Inflammatory macrophage (primary cell): ENCODE measurements at places on chromosomes 5 and 9.
A peak's percentile ranks its signal among the peaks of the same experiment; 100 is the strongest.

GRCh38 chr5:157286761-157287211 is 20.9 kb downstream of the CYFIP2 start:
- no peak for DNase-seq

GRCh38 chr9:70983723-70984295 is 137.6 kb downstream of the TRPM3 start:
- no peak for DNase-seq

DNA sequence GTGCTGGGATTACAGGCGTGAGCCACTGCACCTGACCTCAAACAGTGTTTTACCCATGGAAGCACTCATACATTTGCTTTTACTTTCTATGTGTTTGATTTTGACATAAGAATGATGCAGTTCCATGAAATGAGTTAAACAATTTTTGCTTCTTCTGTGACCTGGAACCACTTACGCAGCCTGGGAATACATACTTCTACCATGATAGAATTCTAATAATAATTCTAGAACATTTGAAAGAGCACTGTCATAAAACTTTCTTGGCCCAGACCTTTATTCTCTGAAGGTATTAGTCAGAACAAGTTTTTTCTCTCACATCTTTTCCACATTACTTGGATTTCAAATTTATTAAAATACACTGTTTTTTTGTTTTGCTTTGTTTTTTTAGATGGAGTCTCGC is 25.3 kb upstream of the COL5A1 start:
- no peak for DNase-seq

- DNase-seq = peak; percentile 79
Measured at GRCh38 chr5:1516615-1517601, 6.9 kb downstream of the LPCAT1 start.

GRCh38 chr9:97548819-97549540 is 47.5 kb downstream of the TMOD1 start:
- no peak for DNase-seq

- DNase-seq = no peak
Measured at GRCh38 chr9:123814496-123814895, 115.4 kb downstream of the DENND1A start.

GRCh38 chr5:145718956-145719355 is 116.2 kb downstream of the PRELID2 start:
- no peak for DNase-seq

DNA sequence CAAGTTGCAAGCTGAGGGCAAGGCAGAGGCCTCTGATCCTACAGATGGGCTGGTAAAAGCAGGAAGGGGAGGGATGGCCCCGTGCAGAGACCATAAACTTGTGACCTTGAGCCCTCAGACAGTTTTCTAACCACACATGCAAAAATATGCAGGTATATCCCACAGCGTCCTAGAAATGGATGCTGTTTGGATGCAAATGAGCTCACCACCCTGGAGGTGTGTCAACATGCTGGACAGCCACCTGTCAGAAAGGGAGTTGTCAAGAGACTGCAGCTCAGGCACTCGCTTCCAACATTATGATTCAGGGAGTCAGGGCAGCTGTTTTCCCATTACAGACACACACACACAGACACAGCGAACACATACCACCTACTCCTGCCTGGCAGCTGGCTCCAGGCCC is 97.3 kb upstream of the PANK3 start:
- no peak for DNase-seq

- DNase-seq = no peak
Measured at GRCh38 chr5:35823347-35824098, 33.2 kb upstream of the IL7R start.

- no peak for DNase-seq
Measured at GRCh38 chr9:132020820-132021510, 58.7 kb downstream of the MED27 start.

- DNase-seq = no peak
Measured at GRCh38 chr9:124180557-124180956, 77.2 kb upstream of the NEK6 start.

- DNase-seq = no peak
Measured at GRCh38 chr5:13664377-13664776, 280.1 kb downstream of the DNAH5 start.

GRCh38 chr5:71719063-71719964 is at the start of gene CARTPT:
Gene CARTPT, plus strand, starts transcription at chr5:71719275. Its CDS starts 19 bp downstream, at chr5:71719294.
- no peak for DNase-seq

DNA sequence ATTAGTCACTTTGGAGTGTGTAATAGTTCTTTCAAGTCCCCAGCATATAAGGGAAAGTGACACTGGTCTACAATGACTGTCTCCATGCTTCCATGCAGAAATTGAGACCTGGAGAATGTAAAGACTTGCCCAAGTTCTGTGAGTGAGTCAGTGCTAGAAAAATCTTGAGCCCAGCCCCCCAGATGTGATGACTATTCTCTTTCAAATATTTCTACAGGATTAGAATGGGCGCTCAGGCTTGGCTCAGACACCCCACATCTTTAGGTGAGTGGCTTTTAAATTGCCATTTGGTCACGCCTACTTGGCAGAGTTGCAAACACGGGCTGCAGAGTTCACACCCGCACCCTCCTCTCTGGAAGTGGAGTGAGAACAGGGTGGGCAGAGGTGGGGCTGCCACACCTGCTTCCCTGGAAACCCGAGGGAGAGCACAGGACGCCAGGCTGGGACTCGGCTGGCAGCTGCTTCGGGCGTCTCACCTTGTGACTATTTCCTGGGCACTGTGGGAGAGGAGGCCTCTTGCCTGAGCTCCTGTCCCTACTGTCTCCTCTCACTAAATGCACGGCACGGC is 37.6 kb downstream of the ROPN1L start:
- DNase-seq = no peak

DNA sequence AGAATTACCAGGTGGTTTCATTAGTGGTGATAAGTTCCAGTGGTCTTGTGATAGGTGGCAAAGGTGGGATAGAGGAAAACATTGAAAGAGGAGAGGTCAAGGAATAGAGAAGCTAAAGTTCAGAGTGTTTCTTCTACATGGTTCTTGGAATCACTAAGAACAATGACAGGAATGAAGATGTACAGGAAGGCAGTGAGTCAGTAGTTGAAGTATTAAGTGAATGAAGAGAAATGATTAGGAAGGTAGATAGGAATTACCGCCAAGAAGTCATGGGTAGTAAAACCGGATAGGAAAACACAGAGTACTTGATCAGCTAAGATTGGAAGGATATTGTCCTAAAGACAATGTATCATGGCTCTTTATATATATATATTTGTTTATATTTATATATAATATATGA is 37.9 kb upstream of the RASA1 start:
- no peak for DNase-seq

- DNase-seq = peak; percentile 41
Measured at GRCh38 chr5:173968154-173968797, 20.7 kb upstream of the C5orf47 start.

DNA sequence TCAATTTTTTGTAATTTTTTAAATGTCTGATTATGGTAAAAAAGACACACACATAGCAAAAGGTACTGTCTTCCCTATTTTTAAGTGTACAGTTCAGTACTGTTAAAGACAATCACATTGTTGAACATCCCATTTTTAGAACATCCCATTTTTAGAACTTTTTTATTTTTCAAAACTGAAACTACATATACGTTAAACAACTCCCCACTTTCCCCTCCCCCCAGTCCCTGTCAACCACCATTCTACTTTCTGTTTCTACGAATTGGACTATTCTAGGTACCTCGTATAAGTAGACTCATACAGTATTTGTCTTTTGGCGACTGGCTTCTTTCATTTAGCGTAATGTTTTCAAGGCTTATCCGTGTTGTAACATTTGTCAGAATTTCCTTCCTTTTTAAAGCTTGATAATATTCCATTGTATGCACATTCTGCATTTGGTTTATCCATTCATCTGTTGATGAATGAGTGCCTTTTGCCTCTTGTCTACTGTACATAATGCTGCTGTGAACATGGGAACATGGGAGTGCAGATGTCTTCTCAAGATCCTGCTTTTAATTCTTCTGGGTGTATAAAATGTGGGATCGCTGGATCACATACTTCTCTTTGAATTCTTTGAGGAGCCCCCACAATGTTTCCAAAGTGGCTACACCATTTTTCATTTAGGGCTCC is 154.0 kb downstream of the PIK3R1 start:
- peak; percentile 17 for DNase-seq

- DNase-seq = no peak
Measured at GRCh38 chr5:141657404-141657803, 6.2 kb upstream of the FCHSD1 start.

DNA sequence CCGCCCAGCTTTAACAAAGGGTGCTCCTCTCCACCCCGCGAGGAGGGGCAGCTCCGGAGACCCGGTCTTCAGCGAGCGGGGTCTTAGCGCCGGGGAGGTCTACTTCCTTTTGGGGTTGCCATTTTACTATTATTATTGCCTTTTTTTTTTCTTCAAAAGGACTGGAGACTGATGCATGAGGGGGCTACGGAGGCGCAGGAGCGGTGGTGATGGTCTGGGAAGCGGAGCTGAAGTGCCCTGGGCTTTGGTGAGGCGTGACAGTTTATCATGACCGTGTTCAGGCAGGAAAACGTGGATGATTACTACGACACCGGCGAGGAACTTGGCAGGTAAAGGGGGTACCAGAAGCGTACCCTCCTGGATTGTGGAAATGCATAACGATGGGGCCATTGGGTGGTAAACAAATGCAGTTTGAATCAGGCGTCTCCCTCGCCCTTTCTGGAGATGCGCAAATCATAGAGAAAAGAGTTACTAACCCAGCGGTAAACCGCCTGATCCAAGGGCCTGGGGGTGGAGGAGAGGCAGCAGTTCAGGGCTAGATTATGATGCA is 1.2 kb downstream of the DAPK1 start:
- peak; percentile 43 for DNase-seq

- DNase-seq = no peak
Measured at GRCh38 chr9:2216591-2216990, 201.4 kb downstream of the SMARCA2 start.

DNA sequence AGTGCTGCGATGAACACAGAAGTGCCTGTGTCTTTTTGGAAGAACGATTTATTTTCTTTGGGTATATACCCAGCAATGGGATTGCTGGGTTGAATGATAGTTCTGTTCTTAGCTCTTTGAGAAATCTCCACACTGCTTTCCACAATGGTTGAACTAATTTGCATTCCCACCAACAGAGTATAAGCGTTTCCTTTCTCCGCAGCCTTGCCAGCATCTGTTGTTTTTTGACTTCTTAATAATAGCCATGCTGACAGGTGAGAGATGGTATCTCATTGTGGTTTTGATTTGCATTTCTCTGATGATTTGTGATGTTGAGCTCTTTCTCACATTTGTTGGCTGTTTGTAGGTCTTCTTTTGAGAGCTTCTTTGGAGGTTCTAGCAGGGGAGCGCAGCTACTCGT is 134.6 kb downstream of the TENT4A start:
- DNase-seq = no peak

- no peak for DNase-seq
Measured at GRCh38 chr5:76278261-76278789, 124.8 kb upstream of the IQGAP2 start.

- peak; percentile 31 for DNase-seq
Measured at GRCh38 chr5:173581408-173582215, 34.8 kb downstream of the BOD1 start.

DNA sequence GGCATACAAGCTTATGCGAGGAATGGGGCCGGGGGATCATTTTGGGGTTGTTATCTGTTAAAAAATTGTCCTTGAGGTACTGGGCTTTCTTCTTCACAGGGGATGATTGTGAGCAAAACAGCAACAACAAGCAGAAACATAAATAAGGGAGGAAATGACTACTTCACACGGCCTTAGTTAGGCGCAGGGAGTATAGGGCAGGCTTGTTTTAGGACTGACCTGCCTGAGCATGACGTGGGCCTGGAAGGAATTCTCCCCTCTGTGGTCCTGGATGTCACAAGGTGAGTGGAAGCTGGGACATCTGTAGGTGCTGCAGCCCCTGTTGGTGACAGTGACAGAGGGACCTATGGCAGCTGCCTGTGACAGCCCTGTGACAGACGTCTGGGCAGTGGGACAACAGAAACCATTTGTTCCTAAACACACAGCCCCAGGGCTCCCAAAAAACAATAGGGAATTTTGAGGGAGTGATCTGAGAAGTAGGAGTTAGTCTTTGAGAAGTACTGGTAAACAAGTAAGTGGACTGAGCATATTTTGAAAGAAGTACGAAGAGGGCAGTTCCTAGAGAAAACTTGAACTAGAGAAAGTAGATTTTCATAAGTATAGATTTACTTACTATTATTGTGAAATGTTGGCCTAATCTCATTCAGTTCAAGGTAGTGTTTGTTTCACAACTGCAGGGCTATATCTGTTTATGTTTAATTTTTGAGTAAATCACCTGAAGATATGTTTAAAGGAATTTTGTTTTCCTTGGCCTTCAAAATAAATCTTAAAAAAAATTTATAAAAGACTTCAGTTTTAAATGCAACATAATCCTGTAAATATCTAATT is 113.1 kb downstream of the KDM4C start:
- no peak for DNase-seq

DNA sequence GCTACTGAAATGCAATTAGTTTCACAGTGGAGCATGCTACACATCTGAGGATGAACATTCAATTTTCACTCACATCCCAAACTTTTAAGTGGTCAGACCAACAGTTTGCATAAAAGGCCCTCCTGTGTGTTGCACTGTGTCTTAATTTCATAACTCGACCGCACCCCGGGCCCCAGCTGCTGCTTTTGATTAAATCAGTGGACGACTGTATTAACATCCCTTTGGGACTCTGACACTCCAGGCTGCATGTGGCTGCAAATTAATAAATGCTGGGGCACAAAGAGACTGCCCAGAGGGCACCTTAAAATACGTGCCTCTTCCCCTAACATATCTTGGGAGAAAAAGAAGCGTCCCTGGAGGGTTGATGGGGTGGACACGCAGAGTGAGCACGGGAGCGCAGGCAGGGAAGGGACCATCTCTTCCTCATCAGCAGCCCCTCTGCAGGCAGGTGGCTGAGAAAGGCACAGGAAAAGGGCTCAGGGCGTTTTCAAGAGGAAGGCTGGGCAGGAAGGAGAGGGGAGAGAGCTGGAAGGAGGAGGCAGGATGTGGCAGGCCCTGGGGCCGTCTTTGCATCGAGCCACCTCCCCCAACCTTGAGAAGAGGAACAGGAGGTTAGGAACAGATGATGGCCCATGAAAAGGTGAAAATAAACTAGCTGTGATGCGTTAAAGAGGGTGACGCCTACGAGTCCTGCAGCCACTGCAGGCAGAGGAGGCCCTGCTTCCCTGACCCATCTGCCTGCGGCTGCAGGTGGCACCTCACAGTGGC is 18.6 kb downstream of the MED10 start:
- DNase-seq = no peak

- peak; percentile 50 for DNase-seq
Measured at GRCh38 chr5:73856997-73857396, 231.0 kb downstream of the ARHGEF28 start.
